ENCODE measurements at places on chromosomes 2 and 18.

DNA sequence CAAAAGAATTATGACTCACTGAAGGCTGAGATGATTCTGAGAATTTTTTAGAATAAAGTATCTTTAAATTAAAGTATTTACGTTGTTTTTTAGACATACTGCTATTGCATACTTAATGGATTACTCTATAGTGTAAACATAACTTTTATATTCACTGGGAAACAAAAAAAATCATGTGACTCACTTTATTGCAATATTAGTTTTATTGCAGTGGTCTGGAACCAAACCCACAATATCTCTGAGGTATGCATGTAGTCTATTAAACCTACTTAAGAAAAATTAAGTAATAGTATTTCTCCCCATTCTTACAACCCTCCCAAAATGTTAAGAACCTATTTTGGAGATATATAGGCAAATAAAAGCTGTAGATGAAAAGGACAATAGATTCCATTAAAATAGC lies 142.9 kb upstream of the ZNF521 start:
- DNase-seq, result no peak

GRCh38 chr2:30684996-30685395 lies 122.2 kb downstream of the CAPN13 start:
- DNase-seq, result no peak

GRCh38 chr2:154392256-154392655 lies 306.2 kb upstream of the KCNJ3 start:
- DNase-seq, result no peak

GRCh38 chr18:78984941-78985784 lies 5.5 kb downstream of the SALL3 start:
- DNase-seq, result peak; percentile 23

DNA sequence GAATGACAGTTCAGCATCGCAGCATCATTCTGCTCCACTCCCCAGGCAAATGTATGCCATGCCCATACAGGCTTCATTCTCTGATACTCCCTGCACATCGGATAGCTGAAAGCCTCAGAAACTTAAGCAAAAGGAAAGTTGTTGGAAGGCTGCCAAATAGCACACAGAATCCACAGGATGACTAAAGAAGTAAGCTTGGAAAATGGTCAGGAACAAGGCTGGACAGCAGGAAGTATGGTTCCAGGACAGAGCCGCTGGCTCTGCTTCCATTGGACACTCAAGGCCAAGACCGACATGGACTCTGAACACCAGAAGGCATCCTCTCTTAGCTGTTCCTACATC lies 256.5 kb downstream of the CDH20 start:
- DNase-seq, result no peak

- DNase-seq, result peak; percentile 29
Measured at GRCh38 chr2:12110074-12110473, 363.6 kb downstream of the LPIN1 start.

- DNase-seq, result no peak
Measured at GRCh38 chr18:58805467-58806187, 59.0 kb upstream of the ZNF532 start.

- DNase-seq, result no peak
Measured at GRCh38 chr2:96665083-96665569, 22.6 kb downstream of the FER1L5 start.

DNA sequence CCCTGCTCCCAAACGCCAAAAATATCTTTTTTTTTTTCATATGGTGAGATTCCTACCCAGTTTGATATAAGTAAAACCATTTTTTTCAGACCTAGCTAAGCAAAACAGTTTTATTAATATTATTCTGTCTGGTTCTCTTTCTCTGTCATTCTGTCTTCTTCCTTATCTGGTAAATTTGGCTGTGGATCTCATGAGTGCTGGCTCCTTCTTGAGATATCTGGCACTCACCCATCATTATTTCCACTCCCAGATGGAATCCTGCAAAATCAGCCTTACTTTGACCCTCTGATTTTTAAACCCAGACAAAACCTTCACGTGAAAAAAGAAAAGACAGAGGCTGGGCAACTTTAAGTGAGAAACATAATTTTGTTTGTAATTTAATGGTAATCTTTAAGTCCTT lies 373.6 kb downstream of the NYAP2 start:
- DNase-seq, result no peak

GRCh38 chr2:66212749-66213148 lies 222.2 kb upstream of the MEIS1 start:
- DNase-seq, result no peak

DNA sequence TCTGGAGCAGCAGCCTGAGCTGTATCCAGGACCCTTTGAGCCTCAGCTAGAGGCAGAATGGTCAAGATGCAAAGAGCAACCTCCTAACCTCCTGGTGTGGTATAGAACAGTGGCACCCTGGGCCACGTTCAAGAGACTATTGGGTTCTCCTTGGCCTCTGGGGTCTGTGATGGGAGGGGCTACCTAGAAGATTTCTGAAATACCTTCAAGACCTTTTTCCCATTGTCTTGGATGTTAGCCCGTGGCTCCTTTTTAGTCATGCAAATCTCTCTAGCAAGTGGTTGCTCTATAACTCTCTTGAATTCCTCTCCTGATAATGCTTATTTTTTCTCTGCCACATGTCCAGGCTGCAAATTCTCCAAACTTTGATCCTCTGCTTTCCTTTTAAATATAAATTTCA lies 106.3 kb upstream of the SULT1C3 start:
- DNase-seq, result no peak

GRCh38 chr2:190722835-190723234 lies 74.0 kb downstream of the NAB1 start:
- no peak for DNase-seq

DNA sequence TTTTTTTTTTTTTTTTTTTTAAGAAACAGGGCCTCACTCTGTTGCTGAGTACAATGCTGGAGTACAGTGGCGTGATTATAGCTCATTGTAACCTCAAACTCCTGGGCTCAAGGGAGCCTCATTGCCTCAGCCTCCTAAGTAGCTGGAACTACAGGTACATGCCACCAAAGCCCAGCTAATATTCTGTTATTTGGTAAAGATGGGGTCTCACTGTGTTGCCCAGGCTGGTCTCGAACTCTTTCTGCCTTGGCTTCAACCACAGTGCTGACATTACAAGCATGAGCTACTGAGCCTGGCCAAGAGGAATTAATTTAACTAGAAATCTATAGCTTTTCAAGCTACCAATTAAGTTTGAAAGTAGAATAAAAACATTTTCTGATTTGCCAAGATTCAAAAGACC lies 27.8 kb downstream of the DYM start:
- DNase-seq, result no peak

DNA sequence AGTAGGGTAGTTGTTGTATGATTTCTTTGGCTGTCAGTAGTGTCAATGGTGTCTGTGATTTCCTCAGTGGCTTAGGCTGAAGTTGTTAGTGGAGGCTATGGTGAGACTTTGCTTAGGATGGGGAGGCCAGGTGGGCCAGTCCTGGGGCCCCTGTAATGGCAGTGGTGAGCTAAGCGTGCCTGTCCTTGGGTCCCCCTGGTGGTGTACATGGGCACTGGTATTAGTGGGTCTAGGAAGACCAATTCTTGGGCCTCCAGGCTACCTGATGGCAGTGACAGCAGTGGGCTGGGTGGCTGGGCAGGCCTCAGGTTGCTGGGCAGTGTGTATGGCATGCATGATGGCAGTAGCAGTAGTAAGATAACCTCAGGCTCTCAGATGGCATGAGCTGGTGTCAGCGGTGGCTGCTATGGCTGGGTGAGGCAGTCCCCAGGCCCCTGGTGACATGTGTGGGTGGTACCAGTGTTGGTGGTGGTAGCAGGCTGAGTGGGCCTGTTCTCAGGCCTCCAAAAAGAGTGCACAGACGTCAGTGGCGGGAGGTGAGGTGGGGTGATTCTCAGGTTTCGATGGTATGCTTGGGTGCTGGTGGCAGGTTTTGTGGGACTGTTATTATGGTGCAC lies 103.2 kb downstream of the KLHL14 start:
- no peak for DNase-seq

DNA sequence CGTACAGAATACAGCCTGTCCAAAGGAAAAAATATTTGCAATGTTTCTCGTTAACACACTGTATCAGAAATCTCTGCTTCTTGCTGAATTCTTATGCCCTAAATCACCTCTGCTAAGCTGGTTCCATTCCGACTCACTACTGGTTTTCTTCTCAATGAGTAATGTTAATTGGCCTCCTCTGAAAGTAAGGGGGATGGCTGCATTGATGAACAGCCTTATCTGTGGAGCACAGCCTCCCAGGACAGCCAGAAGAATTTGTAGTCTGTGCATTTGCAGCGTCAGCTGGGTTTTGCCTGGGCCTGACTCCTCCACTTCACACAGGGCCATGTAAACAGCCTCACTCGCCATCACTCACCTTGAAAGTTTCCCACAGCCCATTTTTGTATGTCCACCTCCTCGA lies 127.7 kb downstream of the RNF152 start:
- DNase-seq, result no peak

DNA sequence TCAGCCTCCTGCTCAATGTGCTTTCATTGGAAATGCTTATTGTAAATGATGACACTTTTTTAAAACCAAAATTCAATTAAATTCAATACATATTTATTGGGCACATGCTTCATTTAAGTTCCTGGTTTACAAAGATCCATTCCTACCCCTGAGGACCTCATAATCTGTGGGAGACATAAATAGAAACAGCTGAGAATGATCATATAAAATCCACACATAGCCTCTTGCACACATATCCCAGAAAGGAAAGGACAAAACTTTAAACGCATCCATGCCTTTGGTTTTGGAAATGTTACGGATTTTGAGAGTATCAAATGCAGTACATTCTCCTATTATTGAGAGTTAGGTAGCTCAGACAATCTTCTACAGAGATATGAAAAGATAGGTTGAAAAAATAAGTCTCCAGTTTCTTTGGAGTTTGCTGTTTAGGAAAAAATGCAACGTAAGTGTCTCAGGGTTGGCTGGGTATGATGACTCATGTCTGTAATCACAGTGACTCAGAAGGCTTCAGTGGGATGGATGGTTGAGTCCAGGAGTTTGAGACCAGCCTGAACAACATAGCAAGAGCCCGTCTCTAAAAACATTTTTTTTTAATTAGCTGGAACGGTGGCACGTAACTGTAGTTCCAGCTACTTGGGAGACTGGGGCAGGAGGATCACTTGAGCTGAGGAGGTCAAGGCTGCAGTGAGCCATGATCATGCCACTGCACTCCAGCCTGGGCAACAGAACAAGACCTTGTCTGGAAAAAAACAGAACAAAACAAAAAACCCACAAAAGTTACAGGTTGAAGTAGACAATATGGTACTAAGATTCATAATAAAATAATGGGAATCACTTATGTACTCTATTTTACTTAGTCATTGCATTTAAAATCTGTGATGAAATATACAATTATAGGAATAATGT lies 3.9 kb upstream of the PRELID3A start:
- DNase-seq, result no peak

DNA sequence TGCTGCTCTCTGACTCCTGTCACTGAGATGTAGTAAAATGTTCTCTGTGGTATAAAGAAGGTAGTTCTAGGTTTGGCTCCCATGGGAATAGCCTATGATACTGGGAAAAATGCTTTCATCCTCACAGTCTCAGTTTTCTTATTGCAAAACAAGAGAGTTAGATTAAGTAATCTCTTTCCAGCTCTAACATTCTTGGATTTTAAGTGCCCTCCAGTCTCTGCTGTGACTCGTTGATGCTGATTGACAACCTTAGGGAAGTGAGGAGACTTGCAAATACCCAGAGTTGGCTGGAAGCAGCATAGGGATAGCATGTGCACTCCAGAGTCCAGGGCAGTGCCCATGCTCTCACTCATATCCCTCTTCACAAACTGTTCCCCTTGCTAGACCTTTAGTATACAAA lies 534.9 kb downstream of the SLC4A3 start:
- DNase-seq, result no peak

DNA sequence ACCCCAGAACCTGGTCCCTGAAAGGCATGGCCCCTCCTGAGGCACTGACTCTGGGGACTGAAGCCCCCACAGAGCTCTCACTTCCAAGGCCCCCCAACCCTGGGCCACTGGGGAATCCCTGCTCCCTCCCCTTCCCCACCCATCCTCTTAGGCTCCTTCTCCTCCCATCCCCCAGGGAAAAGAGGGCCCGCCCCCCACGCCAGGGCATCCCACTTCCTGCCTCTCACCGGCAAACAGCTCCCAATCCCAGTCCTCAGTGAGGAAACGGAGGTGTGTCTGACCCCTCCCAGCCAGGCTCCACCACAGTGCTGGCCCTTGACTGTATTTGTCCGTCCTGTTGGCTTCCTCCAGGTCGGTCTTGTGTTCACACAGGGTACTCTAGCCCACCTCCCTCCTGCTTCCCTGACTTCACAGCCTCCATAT lies 35.0 kb upstream of the PTMA start:
- no peak for DNase-seq

DNA sequence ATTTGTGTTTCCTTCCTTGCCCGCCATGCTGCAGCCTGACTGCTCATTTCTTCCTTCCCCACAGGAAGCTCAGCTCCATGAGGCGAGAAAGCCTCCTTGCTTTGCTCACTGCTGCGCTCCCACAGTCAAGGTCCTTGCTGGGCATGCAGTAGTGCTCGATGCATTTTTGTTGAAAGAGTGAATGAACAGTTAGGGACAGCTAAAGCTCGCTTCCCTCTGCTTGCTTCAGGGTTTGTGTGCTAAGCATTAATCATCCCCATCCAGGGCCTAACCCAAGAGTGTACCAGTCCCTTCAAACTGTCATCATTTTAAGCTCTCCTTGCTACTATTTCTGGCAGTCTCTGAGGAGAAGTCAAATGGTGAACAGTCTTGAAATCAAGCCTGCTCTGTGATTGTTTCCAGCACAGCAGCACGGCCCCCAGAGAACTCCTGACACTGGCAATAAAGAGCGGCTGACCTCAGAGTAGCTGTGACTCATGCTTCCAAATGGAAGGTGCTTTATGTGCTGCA lies 171.7 kb upstream of the SOX11 start:
- DNase-seq, result no peak

DNA sequence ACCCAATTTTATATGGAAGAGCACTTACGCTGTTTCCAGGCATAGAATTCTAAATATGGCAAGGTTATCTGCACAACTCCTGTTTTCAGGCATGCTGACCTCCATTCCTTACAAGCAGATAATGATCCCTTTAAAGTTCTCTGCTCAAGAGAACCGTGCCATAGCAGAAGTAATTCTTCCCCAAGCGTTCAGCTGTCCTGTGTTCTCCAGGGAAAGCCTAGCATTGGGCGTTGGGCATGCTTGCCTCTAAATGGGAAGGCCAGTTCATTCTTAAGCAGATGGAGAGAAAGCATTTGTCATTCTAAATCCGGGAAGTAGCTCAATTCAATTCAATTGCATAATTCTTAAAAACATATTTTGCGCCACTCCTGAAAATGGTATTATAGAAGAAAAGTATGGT lies 55.7 kb upstream of the EML4 start:
- DNase-seq, result no peak

- DNase-seq, result no peak
Measured at GRCh38 chr2:220940646-220941045, 631.5 kb downstream of the EPHA4 start.

- DNase-seq, result no peak
Measured at GRCh38 chr2:172836347-172836821, 100.7 kb downstream of the RAPGEF4 start.

GRCh38 chr2:48607307-48608014 lies 10.2 kb upstream of the GTF2A1L start:
- DNase-seq, result no peak

All from CD4-positive, alpha-beta T cell treated with Interleukin-21 for 1 hour (primary cell).